ENCODE measurements at places on chromosomes 7 and 10. TPM values are rescaled to one million over a fixed set of nuclear protein-coding genes. Genes with fewer than 3 reads are reported as not detected.

DNA sequence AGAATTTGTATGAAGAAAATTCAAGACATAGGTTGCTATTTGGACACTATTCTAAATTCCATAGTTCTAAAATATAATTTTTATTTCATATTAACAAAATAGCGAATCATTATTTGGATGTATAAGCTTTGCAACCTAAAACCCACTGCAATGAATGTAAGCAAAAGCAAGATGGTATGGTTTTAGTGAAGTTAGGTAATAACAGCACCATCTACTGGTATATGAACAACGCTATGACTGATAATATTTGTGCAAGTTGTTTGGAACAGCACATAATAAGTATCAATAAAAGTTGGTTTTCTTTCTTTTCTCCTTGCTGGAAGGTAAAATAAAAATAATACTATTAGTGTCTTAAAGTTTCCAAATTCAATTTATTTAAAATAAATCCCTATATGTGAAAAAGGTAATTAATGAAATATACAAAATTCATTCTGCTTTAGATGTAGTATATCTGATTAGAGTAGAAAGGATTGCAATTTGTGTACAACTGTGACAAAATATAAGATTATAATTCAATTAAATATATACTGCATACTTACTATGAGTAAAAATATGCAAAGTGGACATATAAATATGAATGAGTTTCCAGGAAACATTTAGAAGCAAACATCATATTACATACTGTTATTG, 79.0 kb upstream of the LSM8 start:
- no peaks in the 10 kb centered on the region for H3K27me3 ChIP-seq
- H3K27ac ChIP-seq, result no peak overlapping the region
- H3K4me3 ChIP-seq, result no peak overlapping the region
- no peaks in the 10 kb centered on the region for H3K4me1 ChIP-seq
- no peak for DNase-seq

- no peaks in the 10 kb centered on the region for H3K4me1 ChIP-seq
- no peaks in the 10 kb centered on the region for H3K36me3 ChIP-seq
- DNase-seq, result no peak
Observed at GRCh38 chr10:130994191-130994590, 317.3 kb downstream of the TCERG1L start.

KCNH2 gene
- not detected for total RNA-seq

DNA sequence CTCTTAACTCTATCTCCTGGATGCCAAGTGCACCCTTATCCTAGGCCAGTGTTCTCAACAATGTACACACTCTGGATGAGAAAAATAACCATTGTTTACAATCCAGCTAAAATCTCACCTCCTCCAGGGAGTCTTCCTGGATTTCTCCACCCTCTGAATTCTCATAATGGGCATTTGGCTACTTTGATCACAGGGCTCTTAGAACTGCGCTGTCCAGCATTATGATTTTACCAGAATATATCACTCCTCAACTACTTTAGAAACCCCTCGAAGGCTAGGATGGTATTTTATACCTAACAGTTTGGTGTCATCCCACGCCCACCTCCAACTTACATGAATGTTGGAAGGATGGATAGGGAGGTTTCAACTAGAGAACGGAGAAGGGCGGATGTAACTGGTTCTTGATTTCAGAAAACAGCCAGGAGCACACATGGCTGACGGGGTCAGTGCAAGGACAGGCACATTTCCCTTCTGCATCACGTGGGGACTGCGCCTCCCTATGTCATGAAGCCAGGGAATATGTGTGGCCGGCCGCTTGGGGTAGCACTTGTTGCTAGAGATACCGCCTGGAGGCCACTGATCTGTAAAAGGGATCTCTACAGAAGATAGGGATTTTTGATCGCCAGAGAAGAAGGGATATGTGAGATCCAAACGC, 1.2 kb upstream of the ATP6V0E2 start:
- H3K4me3 ChIP-seq, result peak overlapping the region; percentile 82
- no peaks in the 10 kb centered on the region for H3K27me3 ChIP-seq
- no peaks in the 10 kb centered on the region for H3K36me3 ChIP-seq
- peak; percentile 48 for DNase-seq
- H3K4me1 ChIP-seq, result peaks cover 41% of the 10 kb centered on the region

GRCh38 chr7:157861031-157861491, 524.3 kb downstream of the DNAJB6 start:
- no peaks in the 10 kb centered on the region for H3K4me1 ChIP-seq
- no peak overlapping the region for H3K4me3 ChIP-seq
- DNase-seq, result no peak
- H3K36me3 ChIP-seq, result no peaks in the 10 kb centered on the region
- H3K27me3 ChIP-seq, result no peaks in the 10 kb centered on the region

GRCh38 chr10:87961314-87961713, 97.9 kb downstream of the PTEN start:
- peaks cover 11% of the 10 kb centered on the region for H3K36me3 ChIP-seq
- no peak overlapping the region for H3K4me3 ChIP-seq
- no peaks in the 10 kb centered on the region for H3K27me3 ChIP-seq

DNA sequence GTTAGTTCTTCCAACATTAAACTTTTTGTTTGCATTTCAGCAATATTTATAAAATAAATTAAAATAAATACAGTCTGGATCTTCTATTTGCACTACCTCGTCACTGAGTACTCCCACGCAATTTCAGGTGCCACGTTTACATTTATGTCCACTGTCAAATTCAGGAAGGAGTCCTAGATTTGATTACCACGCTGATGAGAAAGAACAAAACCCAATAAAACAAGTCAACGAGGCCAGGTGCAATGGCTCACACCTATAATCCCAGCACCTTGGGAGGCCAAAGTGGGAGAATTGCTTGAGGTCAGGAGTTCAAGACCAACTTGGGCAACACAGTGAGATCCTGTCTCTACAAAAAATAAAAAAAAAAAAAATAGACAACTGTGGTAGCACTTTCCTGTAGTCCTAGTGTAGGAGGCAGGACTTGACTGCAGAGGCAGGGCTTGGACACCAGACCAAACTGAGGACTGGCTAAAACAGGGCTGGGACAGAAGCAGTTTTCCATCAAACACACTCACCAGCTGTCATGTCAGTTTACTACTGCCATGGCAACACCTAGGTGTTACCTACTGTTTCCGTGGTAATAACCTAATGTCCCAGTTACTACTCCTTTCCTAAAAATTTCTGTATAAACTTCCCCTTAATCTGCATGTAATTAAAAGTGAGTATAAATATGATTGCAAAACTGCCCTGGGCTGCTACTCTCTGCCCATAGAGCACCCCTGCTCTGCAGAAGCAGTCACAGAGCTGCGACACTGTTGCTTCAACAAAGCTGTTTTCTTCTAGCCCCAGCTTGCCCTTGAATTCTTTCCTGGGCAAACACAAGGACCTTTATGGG, 341.7 kb downstream of the PARD3 start:
- H3K27me3 ChIP-seq, result no peaks in the 10 kb centered on the region
- H3K4me1 ChIP-seq, result no peaks in the 10 kb centered on the region
- H3K36me3 ChIP-seq, result no peaks in the 10 kb centered on the region
- no peak overlapping the region for H3K4me3 ChIP-seq
- DNase-seq, result no peak

DNA sequence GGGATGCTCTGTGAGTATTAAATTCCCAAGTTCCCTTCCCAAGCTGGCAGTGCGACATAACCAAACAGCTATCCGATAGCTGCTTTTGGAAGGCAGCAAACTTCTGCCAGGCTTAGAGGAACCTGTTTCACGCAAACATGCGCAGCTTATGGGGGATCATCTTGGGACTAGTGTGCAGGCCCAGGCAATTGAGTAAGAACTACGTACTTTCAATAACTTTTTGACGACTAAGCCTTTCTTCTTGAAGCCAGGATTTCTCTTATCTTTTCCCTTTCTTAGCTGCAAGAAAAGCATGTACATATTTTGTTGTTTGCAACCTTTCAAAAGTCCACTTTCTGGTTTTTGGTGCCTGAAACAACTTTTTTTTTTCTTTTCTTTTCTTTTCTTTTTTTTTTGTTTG, 28.7 kb upstream of the SEPHS1 start:
- no peaks in the 10 kb centered on the region for H3K36me3 ChIP-seq
- H3K4me3 ChIP-seq, result no peak overlapping the region
- peaks cover 27% of the 10 kb centered on the region for H3K27me3 ChIP-seq
- no peak for DNase-seq
- no peaks in the 10 kb centered on the region for H3K4me1 ChIP-seq
- no peak overlapping the region for H3K27ac ChIP-seq

- no peak for DNase-seq
- H3K4me1 ChIP-seq, result no peaks in the 10 kb centered on the region
- H3K36me3 ChIP-seq, result no peaks in the 10 kb centered on the region
- H3K27me3 ChIP-seq, result no peaks in the 10 kb centered on the region
Observed at GRCh38 chr10:12380999-12381398, 31.7 kb downstream of the CAMK1D start.

GRCh38 chr10:72375585-72375984, 20.9 kb upstream of the DNAJB12 start:
- H3K27ac ChIP-seq, result no peak overlapping the region
- H3K36me3 ChIP-seq, result no peaks in the 10 kb centered on the region
- no peak for DNase-seq
- H3K4me1 ChIP-seq, result peaks cover 10% of the 10 kb centered on the region

CDC123 gene
- 167 TPM for total RNA-seq

GIMAP8 gene
- total RNA-seq, result 13.7 TPM

CTTNBP2 gene
- not detected for total RNA-seq

ITIH2 gene
- total RNA-seq, result not detected

DNA sequence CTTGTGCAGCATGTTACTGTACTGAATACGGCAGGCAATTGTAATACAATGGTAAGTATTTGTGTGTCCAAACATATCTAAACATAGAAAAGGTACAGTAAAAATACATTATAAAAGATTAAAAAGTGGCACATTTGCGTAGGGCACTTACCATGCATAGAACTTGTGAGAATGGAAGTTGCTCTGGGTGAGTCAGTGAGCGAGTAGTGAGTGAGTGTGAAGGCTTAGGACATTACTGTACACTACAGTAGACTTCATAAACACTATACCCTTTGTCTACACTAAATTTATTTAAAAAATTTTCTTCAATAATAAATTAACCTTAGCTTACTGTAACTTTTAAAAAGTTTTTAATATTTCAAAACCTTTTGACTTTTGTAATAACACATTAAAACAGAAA, 37.5 kb downstream of the BPGM start:
- no peaks in the 10 kb centered on the region for H3K27me3 ChIP-seq
- no peak overlapping the region for H3K4me3 ChIP-seq
- no peak overlapping the region for H3K27ac ChIP-seq
- H3K4me1 ChIP-seq, result peaks cover 5% of the 10 kb centered on the region
- H3K36me3 ChIP-seq, result peaks cover 12% of the 10 kb centered on the region

- H3K4me1 ChIP-seq, result peaks cover 31% of the 10 kb centered on the region
- no peak overlapping the region for H3K27ac ChIP-seq
- DNase-seq, result no peak
- H3K4me3 ChIP-seq, result no peak overlapping the region
Observed at GRCh38 chr7:55449992-55450535, 84.9 kb downstream of the LANCL2 start.

DNA sequence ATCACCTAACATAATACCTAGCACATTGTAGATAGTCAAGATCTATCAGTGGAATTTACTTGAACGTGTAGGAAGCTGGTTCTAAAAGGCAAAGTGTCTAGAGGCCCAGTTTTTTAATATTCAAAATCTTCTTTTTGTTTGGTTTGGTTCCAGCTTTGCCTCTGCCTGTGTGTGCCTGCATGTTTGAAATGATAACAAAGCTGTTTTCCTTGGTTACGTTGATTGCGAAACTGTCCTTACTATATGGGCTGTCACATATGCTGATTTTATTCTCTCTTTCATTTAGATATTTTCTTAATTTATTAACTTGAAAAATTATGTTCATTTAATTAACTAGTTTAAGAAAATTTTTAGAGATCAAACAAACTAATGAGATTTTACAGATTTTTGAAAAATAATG, 237.3 kb downstream of the SEMA3A start:
- no peak for DNase-seq
- H3K27ac ChIP-seq, result no peak overlapping the region
- H3K36me3 ChIP-seq, result no peaks in the 10 kb centered on the region
- no peaks in the 10 kb centered on the region for H3K27me3 ChIP-seq
- no peak overlapping the region for H3K4me3 ChIP-seq

DYNC1I1 gene
- not detected for total RNA-seq

- no peaks in the 10 kb centered on the region for H3K27me3 ChIP-seq
- peaks cover 19% of the 10 kb centered on the region for H3K4me1 ChIP-seq
- no peak overlapping the region for H3K4me3 ChIP-seq
- H3K36me3 ChIP-seq, result no peaks in the 10 kb centered on the region
- peak overlapping the region; percentile 65 for H3K27ac ChIP-seq
- no peak for DNase-seq
Observed at GRCh38 chr10:3861795-3862194, 76.8 kb upstream of the KLF6 start.

- H3K27ac ChIP-seq, result peak overlapping the region; percentile 45
- peaks cover 35% of the 10 kb centered on the region for H3K4me1 ChIP-seq
- peaks cover 12% of the 10 kb centered on the region for H3K36me3 ChIP-seq
- H3K27me3 ChIP-seq, result peaks cover 55% of the 10 kb centered on the region
Observed at GRCh38 chr10:8037941-8038894, 16.3 kb upstream of the GATA3 start.

GFRA1 gene
- total RNA-seq, result not detected

DNA sequence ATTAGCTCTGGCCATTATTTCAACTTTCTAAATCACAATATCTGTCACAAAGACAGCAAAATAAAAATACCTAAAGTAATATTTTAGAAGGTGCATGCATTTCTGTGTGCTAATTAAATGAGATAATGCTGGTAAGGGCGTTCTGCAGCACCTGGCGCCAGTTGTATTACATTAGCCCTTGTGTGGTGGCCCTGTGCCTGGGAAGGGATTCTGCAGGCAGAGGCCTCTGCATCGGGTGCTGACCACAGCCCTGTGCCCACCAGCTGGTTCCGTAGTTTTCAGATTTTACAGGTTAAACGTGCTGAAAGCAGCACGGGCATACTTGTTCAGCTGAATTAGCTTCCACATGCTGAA, 157.7 kb upstream of the PRKCQ start:
- peaks cover 41% of the 10 kb centered on the region for H3K27me3 ChIP-seq
- H3K4me1 ChIP-seq, result no peaks in the 10 kb centered on the region
- H3K4me3 ChIP-seq, result no peak overlapping the region
- DNase-seq, result no peak
- no peak overlapping the region for H3K27ac ChIP-seq
- no peaks in the 10 kb centered on the region for H3K36me3 ChIP-seq

DNA sequence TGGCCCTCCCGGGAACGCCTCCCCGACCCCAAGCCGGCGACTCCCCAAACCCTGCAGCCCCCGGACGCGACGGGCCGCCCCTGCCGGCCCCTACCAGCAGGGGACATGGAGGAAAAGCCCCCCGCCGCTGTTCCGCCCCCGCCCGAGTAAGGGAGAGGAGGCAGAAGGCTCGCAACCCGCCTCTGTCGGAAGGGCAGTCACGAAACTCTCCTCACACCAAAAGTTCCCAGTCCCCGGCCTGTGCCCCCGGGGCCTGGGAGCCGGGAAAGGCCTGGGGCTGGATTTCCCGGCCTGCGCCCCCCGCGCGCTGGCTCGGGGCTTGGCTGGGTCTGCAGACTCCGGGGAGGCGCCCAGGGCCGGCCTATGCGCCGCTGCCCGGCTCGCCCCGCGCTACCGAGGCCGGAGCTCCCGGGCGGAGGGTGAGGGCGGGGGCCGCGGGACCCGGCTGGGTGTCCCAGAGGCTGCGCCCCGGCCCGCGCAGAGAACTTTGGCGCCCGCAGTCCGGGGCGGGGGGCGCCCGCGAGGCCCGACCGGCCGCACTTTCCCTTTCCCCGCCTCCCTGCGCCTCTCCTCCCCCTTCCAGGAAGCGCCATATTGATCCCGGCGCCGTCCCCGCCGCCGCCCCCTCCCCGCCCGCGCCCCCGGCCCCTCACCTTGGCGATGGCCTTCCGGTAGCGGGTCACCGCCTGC, 728 bp downstream of the PARD3 start:
- no peak overlapping the region for H3K27ac ChIP-seq
- peaks cover 5% of the 10 kb centered on the region for H3K4me1 ChIP-seq
- H3K27me3 ChIP-seq, result peaks cover 52% of the 10 kb centered on the region

- DNase-seq, result no peak
- no peak overlapping the region for H3K27ac ChIP-seq
- no peaks in the 10 kb centered on the region for H3K36me3 ChIP-seq
- H3K27me3 ChIP-seq, result no peaks in the 10 kb centered on the region
Observed at GRCh38 chr10:43042503-43043341, 34.1 kb upstream of the RET start.

Measured in natural killer cell treated with Interleukin-12 subunit alpha and Interleukin-12 subunit beta and Interleukin-15 and Interleukin-18, amount 100 ng/mL, for 72 hours (primary cell).